ENCODE measurements at places on chromosomes 11 and 22. TPM values are rescaled to one million over a fixed set of nuclear protein-coding genes. Genes with fewer than 3 reads are reported as not detected.

- no peak for DNase-seq
These were observed 69.0 kb upstream of the ZBED5 start for GRCh38 chr11:10926801-10927211.

GRCh38 chr11:59197991-59198390 is 14.7 kb downstream of the MPEG1 start:
- no peak for DNase-seq

The DRD2 gene
- total RNA-seq = 13.9 TPM

The ZFPL1 gene
- total RNA-seq = 44.5 TPM

The MUC15 gene
- 0.70 TPM for total RNA-seq

The MMP11 gene
- total RNA-seq = 11.3 TPM
